ENCODE measurements at places on chromosomes 3 and 15. TPM values are rescaled to one million over a fixed set of nuclear protein-coding genes. Genes with fewer than 3 reads are reported as not detected.

Gene HACD3
- 79.6 TPM for total RNA-seq

Gene SNTN
- total RNA-seq = not detected

Gene RBP2
- not detected for total RNA-seq

Gene GNAT1
- total RNA-seq = not detected

Gene TAGLN3
- total RNA-seq = not detected

Gene CYP8B1
- total RNA-seq = not detected

Gene GOLGA6B
- not detected for total RNA-seq

Gene PLA2G4D
- total RNA-seq = not detected

Gene TM4SF18
- 0.29 TPM for total RNA-seq

Gene CFAP100
- total RNA-seq = not detected

Gene KLF15
- 4.4 TPM for total RNA-seq

Gene GRAMD1C
- 1.2 TPM for total RNA-seq

Gene TLR9
- total RNA-seq = not detected

Gene EFHB
- total RNA-seq = 0.29 TPM

Gene CSNK1G1
- 35.4 TPM for total RNA-seq

Gene LSAMP
- total RNA-seq = 3.3 TPM

Gene TEX55
- total RNA-seq = not detected

Gene ADAMTS7
- total RNA-seq = 32.4 TPM

Gene SLC24A5
- not detected for total RNA-seq

Gene NOX5
- total RNA-seq = 0.36 TPM

Gene SLC12A8
- 33.0 TPM for total RNA-seq

Gene HHATL
- not detected for total RNA-seq

Gene SCN11A
- under 0.01 TPM for total RNA-seq

Gene PRICKLE2
- 25.0 TPM for total RNA-seq

Gene ACKR4
- total RNA-seq = not detected

Gene C15orf62
- total RNA-seq = under 0.01 TPM

Gene ARMC8
- 45.7 TPM for total RNA-seq

Gene TGM5
- not detected for total RNA-seq

Gene GABRG3
- not detected for total RNA-seq

Gene ADGRG7
- total RNA-seq = not detected

Gene ERICH6
- total RNA-seq = under 0.01 TPM

Gene MOBP
- total RNA-seq = not detected

Gene GOLGA6L22
- not detected for total RNA-seq

Gene MKRN3
- total RNA-seq = 0.36 TPM

Gene GP9
- total RNA-seq = not detected

Gene MFGE8
- 209 TPM for total RNA-seq

Gene ACVR2B
- total RNA-seq = 2.9 TPM

Gene OR5K2
- not detected for total RNA-seq

Gene GRAMD2A
- total RNA-seq = not detected

Gene RTP3
- not detected for total RNA-seq

Gene GPR87
- not detected for total RNA-seq

Gene KBTBD12
- total RNA-seq = not detected

Gene NTRK3
- 0.72 TPM for total RNA-seq

Gene SIDT1
- total RNA-seq = under 0.01 TPM

Gene CCR8
- not detected for total RNA-seq

Gene TF
- 0.88 TPM for total RNA-seq

Gene CFAP91
- total RNA-seq = 0.59 TPM

Gene KCNMB3
- total RNA-seq = 1.8 TPM

Gene TMEM108
- 0.36 TPM for total RNA-seq

Gene IQCB1
- 15.9 TPM for total RNA-seq

Gene LMAN1L
- under 0.01 TPM for total RNA-seq

Gene C2CD4A
- under 0.01 TPM for total RNA-seq

Gene FBXL22
- 0.59 TPM for total RNA-seq

Gene CLDN18
- not detected for total RNA-seq

Data from osteoblast (primary cell).